Germinal center (tissue), 1 donor: ENCODE measurements at places on chromosomes 13 and 19.

DNA sequence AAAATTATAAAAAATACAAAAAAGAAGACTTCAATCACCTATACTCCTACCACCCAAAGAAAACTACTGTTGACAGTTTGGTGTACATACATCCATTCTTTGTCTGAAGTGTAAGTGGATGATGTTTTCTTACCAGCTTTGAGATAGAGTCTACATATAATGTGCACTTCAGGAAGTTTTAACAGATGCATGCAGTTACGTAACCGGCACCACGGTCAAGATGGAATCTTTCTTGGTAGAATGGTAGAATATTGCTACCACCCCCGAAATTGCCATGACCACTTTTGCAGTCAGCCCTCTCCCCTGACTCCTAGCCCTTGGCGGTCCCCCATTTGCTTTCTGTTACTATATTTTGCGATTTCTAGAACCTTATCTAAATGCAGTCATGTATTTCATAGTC is 1.4 kb downstream of the CUL4A start:
- DNase-seq, result no peak

GRCh38 chr19:15449620-15450527 is at the start of gene WIZ:
WIZ (minus strand) TSS chr19:15449956; CDS start chr19:15448307, 1,649 bp downstream.
- DNase-seq, result peak; percentile 86

DNA sequence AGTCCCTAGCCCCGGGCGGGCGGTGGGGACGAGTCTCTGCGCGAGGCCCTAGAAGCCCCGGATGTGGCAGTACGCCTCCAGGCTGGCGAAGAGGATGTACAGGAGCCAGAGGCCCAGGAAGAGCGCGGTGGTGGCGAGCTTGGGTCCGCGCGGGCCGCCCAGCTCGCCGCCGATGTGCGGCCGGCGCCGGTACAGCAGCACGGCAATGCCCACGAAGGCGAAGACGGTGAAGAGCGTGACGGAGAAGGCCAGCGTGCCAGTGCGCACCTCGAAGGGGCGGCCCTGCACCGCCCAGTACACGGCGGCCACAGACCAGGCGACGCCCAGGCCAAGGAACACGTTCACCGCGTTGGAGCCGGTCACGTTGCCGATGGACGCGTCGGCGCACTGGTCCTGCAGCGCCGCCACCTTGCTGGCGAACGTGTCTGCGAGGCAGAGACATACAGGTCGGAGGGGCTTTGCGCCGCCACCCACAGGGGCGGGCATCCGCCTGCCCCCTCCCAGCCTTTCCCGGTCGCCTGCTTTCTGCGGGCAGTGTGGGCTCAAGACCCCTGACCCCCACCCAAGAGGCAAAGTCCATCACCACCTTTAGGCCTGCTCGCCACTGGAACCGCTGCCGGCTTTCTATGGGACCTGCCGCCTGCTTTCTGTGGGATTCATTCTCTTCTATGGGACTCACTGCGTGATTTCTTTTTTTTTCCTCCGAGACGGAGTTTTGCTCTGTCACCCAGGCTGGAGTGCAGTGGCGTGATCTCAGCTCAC is 10.9 kb upstream of the MEIS3 start:
- DNase-seq, result no peak

DNA sequence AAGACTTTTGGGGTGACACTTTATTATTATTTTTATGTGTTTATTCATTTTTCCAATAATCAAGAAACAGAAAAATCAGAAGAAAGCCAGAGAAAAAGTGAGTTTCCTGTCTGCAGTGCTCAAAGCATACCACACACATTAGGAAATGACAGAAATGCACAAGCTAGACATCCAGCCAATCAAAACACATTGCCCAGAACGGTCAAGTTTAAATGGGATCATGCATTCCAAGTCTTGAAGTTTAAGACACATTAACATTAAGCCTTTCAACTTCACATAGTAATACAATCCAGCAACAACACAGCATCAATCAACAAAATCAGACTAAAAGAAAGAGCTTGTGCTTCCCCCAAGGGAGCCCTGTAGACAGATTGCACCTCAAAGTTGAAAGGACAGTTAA is 28.7 kb upstream of the MEDAG start:
- no peak for DNase-seq

GRCh38 chr13:76889254-76889653 is 3.0 kb upstream of the KCTD12 start:
- DNase-seq, result no peak

DNA sequence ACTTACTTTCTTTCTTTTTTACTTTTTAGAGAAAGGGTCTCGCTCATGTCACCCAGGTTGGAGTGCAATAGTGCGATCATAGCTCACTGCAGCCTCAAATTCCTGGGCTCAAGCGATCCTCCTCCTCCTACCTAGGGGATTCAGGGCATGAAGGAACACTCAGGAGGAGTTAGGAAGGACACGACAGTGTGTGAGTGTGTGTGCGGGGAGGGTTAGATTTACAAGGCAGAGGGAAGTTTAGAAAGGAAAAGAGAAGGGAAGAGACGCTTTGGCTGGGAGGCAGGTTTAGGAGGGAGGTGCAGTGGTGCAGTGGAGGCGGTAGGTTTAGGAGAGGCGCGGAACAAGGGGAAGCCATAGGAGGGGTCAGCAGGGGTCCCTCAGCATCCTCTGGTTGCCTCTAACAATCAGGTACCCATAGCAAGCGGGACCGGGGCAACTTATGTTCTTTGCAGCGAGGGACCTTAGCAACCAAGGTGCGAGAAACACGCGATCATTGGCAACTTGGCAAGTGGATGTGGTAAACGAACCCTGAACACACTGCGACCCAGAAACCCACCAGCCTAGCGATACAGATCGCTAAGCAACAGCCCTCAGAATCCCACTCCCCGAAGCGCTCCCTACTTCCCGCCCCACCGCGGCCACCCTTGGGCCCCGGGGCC is 501 bp downstream of the SIRT2 start:
- no peak for DNase-seq

DNA sequence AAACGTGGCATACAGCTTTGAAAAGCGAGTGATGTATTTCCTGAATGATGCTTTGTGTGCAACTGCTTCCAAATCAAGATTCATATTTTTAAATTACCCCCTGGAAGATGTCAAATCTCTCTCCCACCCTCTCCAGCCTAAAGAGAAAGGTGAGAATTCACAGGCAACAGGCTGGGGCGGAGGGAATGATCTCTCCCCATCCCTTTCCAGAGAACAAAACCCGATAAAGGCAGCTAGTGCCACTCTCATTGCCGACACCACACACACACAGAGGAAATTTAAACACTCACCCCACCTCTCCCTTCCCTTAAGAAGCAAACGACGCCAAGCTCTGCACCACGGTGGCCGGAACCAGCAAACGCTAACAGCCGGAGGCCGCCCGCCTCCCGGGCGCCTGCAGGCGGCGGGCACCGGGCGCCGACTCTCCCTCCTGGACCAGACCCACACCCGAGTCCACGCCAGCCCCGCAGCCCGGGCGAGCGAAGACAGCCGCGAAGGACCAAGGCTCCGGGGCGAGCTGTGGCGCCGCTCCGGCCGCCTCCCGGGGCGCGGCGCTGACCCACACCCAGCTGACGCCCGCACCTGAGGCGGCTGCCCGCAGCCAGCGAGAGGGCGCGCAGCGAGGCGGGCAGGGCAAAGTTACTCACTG is 477 bp downstream of the LNX2 start:
- DNase-seq, result peak; percentile 57

- DNase-seq, result no peak
These were observed 3.0 kb upstream of the INSL3 start for GRCh38 chr19:17824339-17824738.

DNA sequence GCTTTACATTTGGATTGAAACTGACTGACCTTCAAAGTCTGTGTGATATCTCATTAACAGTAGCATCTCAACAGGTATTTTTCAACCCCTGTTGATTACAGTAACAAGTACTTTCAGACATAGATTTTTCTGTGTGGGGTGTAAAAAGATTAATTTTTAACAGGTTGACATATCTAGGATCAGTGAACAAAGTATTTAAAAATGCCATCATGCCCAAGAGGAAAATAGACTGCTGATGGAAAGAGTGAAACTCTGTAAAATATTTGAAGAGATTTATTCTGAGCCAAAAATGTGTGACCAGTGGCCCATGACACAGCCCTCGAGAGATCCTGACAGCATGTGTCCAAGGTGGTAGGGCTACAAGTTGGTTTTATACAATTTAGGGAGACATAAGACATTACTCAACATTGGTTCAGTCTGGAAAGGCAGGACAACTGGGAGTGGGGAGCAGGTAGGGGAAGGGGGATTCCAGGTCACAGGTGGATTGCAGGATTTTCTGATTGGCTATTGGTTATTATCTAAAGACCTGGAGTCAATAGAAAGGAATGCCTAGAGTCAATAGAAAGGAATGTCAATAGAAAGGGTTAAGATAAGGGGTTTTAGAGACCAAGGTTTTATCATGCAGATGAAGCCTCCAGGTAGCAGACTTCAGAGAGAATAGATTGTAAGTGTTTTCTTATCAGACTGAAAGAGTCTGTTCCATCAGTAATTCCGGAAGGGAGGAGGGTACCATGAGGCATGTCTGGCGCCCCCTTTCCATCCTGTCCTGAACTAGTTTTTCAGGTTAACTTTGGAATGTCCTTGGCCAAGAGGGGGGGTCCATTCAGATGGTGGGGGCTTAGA is 29.1 kb downstream of the TNFRSF19 start:
- no peak for DNase-seq

DNA sequence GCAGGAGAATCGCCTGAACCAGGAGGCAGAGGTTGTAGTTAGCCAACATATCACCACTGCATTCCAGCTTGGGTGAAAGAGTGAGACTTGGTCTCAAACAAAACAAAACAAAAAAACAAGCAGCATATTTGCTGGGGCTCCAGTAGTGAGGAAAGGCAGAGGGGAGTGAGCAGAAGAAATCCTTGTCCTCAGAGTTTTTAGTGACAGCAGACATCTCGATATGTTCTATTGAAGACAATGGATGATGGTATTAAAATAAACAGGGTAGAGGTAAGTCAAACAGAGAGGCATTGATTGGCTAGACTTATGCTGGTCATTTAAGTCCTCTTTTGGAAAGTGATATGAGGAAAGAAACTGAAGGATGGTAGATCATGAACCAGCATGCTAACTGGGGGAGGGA is 19.0 kb downstream of the NLRP7 start:
- DNase-seq, result no peak

DNA sequence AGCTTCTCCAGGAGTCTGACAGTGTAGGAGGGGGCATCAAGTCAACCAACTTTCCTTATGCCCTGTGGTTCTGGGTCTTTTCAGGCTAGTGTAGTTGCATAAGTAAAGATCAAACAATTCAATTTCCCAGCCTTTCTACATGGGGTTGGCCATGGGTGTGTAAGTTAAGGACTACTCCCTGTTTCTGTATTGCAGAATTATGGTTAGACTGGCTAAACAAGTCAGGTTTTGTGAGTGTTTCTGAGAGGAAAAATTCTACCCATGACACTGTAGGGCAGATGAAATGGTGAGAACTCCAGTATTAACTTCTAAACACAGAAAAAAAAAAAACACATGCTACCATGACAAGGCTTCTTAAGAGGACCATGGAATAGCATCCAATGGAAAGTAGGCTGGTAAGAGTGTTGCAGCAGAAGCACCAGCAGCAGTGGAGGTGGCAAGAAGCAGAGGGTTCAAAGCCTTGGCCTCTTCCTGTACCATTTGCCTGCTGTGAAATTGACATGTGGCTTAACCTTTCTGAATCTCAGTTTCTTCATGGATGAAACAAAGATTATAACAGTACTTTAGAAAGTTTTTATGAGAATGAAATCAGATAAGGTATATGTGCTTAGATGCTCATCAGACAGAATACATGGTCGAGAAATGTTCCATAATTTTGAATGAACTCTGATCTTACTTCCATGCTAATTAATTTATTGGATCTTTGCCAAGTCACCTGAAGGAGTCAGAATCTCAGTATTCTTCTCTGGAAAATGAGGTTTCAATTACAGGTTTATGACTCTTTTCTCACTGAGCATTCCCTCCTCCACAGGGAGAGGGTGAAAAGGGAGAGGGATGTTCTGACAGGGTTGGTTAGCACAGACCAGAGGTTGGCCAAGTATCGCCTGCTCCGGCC is 11.4 kb upstream of the SCEL start:
- no peak for DNase-seq

- no peak for DNase-seq
These were observed 25.4 kb upstream of the SEMA6B start for GRCh38 chr19:4584670-4585460.

DNA sequence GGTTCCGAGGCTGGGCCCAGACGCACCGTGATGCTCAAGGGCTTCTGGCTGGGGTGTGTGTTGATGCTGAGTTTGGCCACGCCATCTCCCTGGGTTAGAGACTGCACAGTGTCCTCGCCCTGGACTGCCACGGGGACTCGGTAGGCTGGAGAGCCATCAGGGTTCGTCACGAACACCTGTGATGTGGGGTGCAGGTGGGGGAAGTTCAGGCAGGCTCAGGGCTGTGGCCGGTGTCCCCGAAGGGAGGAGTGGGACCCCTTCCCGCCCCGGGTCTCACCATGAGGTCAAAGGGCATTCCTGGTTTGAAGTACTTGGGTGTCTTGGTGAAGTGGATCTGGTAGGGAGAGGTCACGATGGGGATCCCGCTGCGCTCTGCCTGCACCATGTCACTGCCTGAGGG is 8.2 kb downstream of the C3 start:
- DNase-seq, result no peak

DNA sequence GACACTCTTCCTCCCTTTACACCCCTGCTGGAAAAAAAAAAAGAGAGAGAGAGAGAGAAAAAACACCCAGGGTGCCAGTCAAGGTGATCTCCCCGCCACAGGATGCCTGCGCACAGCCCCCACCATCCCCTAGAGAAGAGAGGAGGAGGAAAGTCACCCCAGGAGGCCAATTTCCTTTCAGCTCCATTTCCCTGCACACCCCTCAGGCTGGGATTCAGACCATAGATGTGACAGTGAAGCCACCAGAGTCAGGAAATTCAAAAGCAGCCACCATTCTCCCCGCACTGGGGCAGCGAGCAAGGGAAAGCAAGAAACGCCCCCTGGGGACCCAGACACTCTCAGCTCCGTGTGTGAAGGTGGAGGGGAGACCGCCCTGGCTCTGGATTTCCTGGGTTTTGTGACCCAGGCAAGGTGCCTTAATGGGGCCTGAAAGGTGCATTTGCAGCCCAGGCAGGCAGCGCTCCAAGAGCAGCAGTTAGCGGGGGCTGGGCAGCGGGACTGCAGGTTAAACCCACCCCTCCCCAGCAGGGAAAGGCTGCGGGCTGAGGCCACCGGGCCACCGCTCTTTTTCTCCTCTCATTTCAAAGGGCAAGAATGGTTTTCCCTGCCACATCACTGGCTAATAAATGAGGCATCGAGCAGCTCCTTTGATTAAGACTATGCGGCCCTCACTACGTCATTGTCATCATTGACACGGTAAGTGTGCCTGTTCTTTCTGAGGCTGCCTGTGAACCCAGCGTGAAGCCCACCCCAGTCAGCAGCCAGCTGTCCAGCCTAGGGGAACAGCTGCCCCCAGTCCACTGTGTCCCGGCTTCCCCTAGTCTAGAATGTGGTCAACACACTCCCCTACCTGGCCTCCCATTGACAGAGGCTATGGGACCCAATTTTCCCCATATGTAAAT is 83.8 kb upstream of the TM9SF2 start:
- DNase-seq, result no peak

DNA sequence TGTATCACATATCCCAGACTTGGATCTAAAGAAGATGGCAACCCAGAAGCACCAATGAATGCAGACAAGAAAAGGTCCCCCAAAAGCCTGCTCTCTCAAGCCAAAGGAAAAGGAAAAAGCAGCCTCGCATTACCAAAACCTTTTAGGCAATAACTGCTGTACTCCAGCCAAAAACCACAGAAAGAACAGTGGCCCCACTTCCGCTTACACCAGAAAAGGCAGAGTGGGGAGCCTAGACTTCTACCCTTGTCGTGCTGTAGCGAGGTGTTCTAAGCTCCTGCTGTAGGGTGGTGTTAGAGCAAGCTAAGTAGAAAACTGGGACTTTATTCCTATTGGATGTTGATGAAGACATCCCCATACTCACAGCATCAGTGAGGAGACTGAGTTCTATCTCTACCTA is 244.0 kb upstream of the RXFP2 start:
- no peak for DNase-seq
